ENCODE measurements at places on chromosomes 6 and 20. TPM values are rescaled to one million over a fixed set of nuclear protein-coding genes. Genes with fewer than 3 reads are reported as not detected.
A peak's percentile ranks its signal among the peaks of the same experiment; 100 is the strongest.

The CCR6 gene
- not detected for total RNA-seq

The PIGU gene
- total RNA-seq, result 24.4 TPM

The CCN6 gene
- not detected for total RNA-seq

DNA sequence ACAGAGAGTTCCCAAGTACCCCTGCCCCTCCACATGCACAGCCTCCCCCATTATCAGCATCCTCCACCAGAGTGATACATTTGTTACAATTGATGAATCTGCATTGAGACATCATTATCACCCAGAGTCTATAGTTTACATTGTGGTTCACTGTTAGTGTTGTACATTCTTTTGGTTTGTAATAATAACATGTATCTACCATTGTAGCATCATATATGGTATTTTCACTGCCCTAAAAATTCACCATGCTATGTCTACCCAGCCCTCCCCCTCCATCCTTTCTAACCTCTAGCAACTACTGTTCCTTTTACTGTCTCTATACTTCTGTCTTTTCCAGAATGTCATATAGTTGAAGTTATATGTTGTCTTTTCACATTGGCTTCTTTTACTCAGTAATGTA, 273.9 kb upstream of the RNF217 start:
- H3K4me3 ChIP-seq, result no peak overlapping the region
- H3K4me1 ChIP-seq, result no peaks in the 10 kb centered on the region
- no peak overlapping the region for H3K27ac ChIP-seq
- no peak for DNase-seq
- no peaks in the 10 kb centered on the region for H3K36me3 ChIP-seq
- H3K27me3 ChIP-seq, result no peaks in the 10 kb centered on the region

- H3K36me3 ChIP-seq, result no peaks in the 10 kb centered on the region
- H3K27ac ChIP-seq, result peak overlapping the region; percentile 77
- peaks cover 38% of the 10 kb centered on the region for H3K4me1 ChIP-seq
- H3K27me3 ChIP-seq, result no peaks in the 10 kb centered on the region
- no peak for DNase-seq
- no peak overlapping the region for H3K4me3 ChIP-seq
Observed at GRCh38 chr6:148500402-148500801, 157.8 kb downstream of the SASH1 start.

GRCh38 chr20:50292591-50293283, 102.1 kb downstream of the CEBPB start:
- no peaks in the 10 kb centered on the region for H3K27me3 ChIP-seq
- peaks cover 22% of the 10 kb centered on the region for H3K4me1 ChIP-seq
- H3K4me3 ChIP-seq, result no peak overlapping the region
- peak overlapping the region; percentile 76 for H3K27ac ChIP-seq
- DNase-seq, result peak; percentile 78
- no peaks in the 10 kb centered on the region for H3K36me3 ChIP-seq

- H3K27me3 ChIP-seq, result no peaks in the 10 kb centered on the region
- no peak for DNase-seq
- H3K27ac ChIP-seq, result no peak overlapping the region
- H3K36me3 ChIP-seq, result no peaks in the 10 kb centered on the region
Observed at GRCh38 chr6:120871416-120872261, 462.6 kb downstream of the TBC1D32 start.

DNA sequence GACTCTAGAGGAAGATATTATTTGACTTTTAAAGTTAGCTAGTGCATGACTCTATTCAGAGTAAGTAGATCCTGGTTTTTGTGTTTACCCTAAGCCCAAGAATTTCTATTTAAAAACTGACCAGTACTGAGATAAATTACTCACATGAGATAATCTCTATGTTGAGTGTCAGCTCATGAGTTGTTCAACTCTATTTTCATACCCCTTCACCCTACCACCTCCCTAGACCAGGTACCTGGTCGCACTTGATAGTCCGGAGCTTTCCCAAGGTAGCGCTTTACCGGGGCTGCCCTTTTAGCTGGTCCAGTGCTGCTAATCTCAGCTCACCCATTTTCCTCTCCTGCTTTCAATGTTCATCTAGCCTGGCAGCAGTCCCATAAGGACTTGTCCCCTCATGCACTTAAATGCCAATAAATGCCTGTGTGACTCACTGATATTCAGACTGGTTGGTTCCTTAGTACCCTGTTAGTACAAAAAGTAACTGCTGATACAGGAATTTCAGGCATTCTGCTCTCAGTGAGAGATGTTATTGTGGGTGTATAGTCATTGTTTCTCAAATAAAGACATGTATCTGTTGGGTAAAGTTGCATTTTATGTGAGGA, 503.9 kb downstream of the ADGRB3 start:
- no peaks in the 10 kb centered on the region for H3K4me1 ChIP-seq
- H3K4me3 ChIP-seq, result no peak overlapping the region
- H3K36me3 ChIP-seq, result no peaks in the 10 kb centered on the region
- DNase-seq, result no peak

GRCh38 chr20:19649041-19649440, 109.0 kb upstream of the RIN2 start:
- no peak for DNase-seq
- no peak overlapping the region for H3K4me3 ChIP-seq
- H3K36me3 ChIP-seq, result no peaks in the 10 kb centered on the region
- no peaks in the 10 kb centered on the region for H3K4me1 ChIP-seq
